ENCODE measurements at places on chromosomes 3 and 15.

DNA sequence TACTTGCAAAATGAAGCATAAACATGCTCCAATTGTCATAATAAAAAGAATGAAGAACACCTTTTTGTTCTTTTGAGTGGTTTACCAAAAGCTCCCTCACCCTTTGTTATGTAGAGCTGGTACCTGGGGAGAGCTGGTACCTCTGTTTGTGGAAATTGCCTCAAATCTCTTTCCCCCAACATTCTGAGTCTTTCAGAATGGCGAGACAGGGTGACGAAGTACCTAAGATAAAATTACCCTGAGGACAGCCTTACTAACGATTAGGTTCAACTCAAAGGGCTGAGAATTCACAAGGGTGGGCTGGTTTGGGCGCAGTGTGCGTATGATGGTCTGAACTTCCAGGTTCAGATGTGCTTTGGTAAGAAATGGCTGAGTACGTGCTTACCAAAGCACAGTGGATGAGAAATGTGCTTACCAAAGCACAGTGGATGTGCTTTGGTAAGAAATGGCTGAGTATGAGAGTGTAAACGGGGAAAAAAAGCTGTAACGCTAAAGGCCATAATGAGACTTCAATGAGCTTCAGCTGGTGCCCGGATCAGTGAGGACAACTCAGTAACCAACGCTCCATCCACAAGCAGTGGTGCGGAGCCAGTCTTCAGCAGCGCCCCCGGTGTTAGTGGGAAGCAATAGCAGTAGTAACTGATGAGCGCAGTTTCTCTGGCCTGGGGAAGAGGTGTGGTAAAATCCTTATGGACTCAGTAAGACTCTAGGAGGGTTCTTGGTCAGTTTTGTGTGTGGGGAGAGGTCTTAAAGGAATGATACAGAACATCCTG is 72.3 kb upstream of the LRIG1 start:
- DNase-seq, result no peak

- no peak for DNase-seq
These were observed 128.0 kb downstream of the SRGAP3 start for GRCh38 chr3:9121366-9122001.

- DNase-seq, result no peak
These were observed 57.2 kb downstream of the MB21D2 start for GRCh38 chr3:192860454-192860853.

DNA sequence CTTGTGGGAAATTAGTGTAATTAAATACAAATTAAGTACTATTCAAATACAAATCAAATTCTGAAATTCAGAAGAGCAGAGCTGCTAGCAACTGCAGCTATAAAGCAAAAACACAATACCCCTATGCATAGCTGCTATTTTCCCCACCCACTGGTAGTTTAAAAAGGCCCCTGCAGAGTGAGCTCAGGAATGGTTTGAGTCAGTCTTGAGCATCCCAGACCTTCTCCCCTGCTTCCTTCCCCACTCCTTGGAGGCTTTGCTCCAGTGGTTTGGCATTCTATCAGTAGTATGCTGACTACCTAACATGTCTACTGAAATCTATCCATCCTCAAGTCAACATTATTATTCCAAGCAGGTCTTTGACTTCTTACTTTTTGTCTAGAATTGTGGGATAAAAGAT is 53.0 kb downstream of the EFHB start:
- DNase-seq, result no peak

DNA sequence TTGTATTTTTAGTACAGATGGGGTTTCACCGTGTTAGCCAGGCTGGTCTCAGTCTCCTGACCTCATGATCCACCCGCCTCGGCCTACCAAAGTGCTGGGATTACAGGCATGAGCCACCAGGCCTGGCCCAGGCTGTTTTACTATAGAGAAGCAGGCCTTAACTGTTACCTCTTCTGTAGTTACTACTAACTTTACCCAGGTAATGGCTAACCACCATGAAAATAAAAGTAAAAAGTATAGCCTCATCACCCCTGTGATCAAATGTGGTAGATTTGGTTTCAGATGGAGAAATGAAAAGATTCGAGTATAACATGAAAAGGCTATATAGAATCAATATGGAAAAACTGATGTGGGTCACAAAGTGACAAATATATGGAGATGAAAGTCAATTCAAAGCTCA is 210.1 kb downstream of the CD47 start:
- DNase-seq, result no peak

DNA sequence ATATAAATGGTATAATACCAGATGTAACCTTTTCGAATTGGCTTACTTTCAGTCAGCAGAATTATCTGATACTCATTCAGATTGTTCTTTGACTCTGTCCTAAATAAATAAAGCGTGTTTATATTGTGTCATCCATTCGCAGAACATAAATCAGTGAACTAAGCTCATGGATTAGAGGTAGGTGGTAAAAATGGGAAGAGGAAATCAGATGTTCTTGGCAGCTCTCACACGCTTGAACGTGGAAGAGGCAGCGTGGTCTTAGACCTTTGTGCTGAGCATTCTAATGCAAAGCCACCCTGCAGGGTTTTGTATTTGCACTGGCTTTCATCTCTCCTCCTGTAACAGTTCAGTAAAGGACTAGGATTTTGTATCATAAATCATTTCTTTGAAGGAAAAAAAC is 441.4 kb downstream of the GABRG3 start:
- DNase-seq, result no peak

- DNase-seq, result no peak
These were observed at the start of gene POPDC2 for GRCh38 chr3:119660474-119661440. Gene POPDC2 (minus strand): TSS chr3:119660589. CDS start chr3:119660423, 166 bp downstream.

DNA sequence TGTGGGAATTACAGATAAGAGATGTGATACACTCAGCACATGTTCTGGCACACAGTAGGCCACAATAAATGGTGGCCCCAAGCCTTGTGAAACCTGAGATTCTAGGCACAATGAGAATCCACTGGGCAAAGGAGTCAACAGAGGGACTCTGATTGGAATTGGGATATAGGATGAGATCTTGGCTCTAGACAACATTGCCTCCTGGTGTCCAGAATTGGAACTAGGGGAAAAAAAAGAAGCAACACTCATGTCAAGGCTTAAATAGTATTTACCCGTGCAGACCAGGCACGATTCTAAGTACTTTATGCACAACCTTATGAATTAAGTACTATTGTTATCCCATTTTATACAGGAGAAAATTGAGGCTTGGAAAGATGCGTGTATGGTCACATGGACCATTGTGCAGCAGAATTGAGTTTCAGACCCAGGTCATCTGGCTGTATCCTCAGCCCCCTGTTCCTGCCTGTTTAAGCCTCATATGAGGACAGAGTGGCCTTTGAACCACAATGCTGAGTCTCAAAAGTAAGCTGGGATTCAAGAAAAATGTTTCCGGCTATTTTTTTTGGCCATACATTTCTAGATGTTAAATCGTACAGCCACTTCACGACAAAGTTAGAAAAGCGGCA is 124.8 kb downstream of the SV2B start:
- peak; percentile 3 for DNase-seq

- DNase-seq, result peak; percentile 59
These were observed 11.4 kb upstream of the CSPG4 start for GRCh38 chr15:75723847-75724660.
